Tibial artery (tissue), 4 donors: ENCODE measurements at places on chromosomes 11 and 22.
A peak's percentile ranks its signal among the peaks of the same experiment; 100 is the strongest.

GRCh38 chr11:134331354-134332188, at the start of gene GLB1L2:
TSS of gene GLB1L2 (plus strand) at chr11:134331988. CDS start at chr11:134332062, 74 bp downstream.
- H3K4me3 ChIP-seq, result peak within 1 kb of the TSS; percentile 68
- DNase-seq, result peak; percentile 80
- H3K4me1 ChIP-seq, result peaks cover 13% of the 10 kb centered on the region
- H3K27ac ChIP-seq, result no peak within 1 kb of the TSS
- no peaks in the 10 kb centered on the region for H3K36me3 ChIP-seq

- no peaks in the 10 kb centered on the region for H3K27me3 ChIP-seq
- H3K4me3 ChIP-seq, result no peak overlapping the region
- H3K36me3 ChIP-seq, result no peaks in the 10 kb centered on the region
- no peak overlapping the region for H3K27ac ChIP-seq
- DNase-seq, result no peak
- peaks cover 23% of the 10 kb centered on the region for H3K4me1 ChIP-seq
Measured at GRCh38 chr11:19506816-19507486, 205.7 kb upstream of the NAV2 start.

DNA sequence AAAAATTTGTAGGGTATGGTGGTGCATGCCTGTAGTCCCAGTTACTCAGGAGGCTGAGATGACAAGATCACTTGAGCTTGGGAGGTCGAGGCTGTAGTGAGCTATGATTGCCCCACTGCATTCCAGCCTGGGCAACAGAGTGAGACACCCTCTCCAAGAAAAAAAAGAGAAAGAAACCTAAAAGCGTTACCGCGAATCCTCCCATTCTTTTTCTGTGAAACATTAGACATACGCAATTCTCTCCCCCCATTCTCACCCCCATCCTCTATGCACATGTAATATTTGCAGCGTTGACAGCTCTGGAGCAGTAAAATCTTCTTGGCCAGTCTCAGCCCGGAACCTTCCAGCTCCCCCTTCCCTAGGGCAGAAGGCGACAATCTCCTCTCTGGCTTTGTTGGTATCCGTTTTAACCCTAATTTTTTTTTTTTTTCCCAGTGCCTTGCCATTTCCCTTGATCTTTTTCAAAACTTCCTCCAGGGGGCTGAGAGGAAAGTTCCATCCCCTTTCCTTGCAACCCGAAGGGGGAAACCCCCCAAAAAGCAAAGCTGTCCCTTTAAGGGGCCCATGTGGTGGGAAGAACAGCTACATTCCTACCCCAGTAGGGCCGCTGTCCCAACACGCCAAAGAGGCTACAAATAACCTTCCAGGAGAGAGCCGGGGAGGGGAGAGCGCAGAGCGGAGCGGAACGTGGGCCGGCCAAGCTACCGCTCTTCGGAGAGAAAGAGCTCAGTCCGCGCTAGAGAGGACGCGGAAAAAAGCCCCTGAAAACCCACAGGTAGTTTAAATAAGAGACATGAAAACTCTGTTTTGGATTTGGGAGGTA, 1.9 kb downstream of the LRP4 start:
- peaks cover 34% of the 10 kb centered on the region for H3K4me1 ChIP-seq
- H3K36me3 ChIP-seq, result no peaks in the 10 kb centered on the region
- peak; percentile 48 for DNase-seq
- H3K27me3 ChIP-seq, result peaks cover 4% of the 10 kb centered on the region
- H3K27ac ChIP-seq, result peak overlapping the region; percentile 61

GRCh38 chr11:66388780-66389386, 17.3 kb upstream of the SLC29A2 start:
- no peak overlapping the region for H3K27ac ChIP-seq
- peak; percentile 69 for DNase-seq
- no peak overlapping the region for H3K4me3 ChIP-seq
- peaks cover 34% of the 10 kb centered on the region for H3K27me3 ChIP-seq

GRCh38 chr11:44246726-44247125, 63.2 kb downstream of the ALX4 start:
- no peaks in the 10 kb centered on the region for H3K27me3 ChIP-seq
- no peak overlapping the region for H3K27ac ChIP-seq
- no peak overlapping the region for H3K4me3 ChIP-seq
- no peak for DNase-seq
- H3K36me3 ChIP-seq, result peaks cover 17% of the 10 kb centered on the region
- H3K4me1 ChIP-seq, result no peaks in the 10 kb centered on the region

- H3K36me3 ChIP-seq, result peaks cover 50% of the 10 kb centered on the region
- DNase-seq, result no peak
- H3K4me1 ChIP-seq, result no peaks in the 10 kb centered on the region
- H3K4me3 ChIP-seq, result no peak overlapping the region
Measured at GRCh38 chr11:70155386-70155785, 47.7 kb upstream of the FADD start.

- H3K4me1 ChIP-seq, result peaks cover 63% of the 10 kb centered on the region
- peak overlapping the region; percentile 84 for H3K27ac ChIP-seq
- no peaks in the 10 kb centered on the region for H3K27me3 ChIP-seq
Measured at GRCh38 chr22:30325065-30325720, 1.5 kb downstream of the TBC1D10A start.

- DNase-seq, result no peak
- no peak overlapping the region for H3K4me3 ChIP-seq
- H3K27me3 ChIP-seq, result no peaks in the 10 kb centered on the region
- no peaks in the 10 kb centered on the region for H3K36me3 ChIP-seq
- no peak overlapping the region for H3K27ac ChIP-seq
Measured at GRCh38 chr11:13841393-13841792, 121.1 kb upstream of the SPON1 start.

- no peak overlapping the region for H3K4me3 ChIP-seq
- H3K27ac ChIP-seq, result no peak overlapping the region
- no peaks in the 10 kb centered on the region for H3K4me1 ChIP-seq
- no peak for DNase-seq
Measured at GRCh38 chr11:127632546-127632945, 632.0 kb upstream of the KIRREL3 start.

DNA sequence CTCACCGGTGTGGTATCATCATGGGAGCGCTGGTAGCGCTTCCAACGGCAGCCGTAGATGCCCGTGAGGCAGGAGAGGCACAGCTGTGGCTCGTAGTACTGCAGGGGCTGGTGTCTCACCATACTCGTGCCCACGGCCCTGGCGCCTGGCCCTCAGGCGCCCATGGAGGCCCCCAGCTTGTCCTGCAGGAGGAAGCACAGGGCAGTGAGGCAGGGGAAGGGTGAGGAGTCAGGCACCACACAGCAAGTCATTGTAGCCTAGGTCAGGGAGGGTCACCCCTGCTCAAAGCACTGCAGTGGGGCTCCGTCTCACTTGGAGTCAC, 44.6 kb upstream of the KLHL35 start:
- no peak overlapping the region for H3K27ac ChIP-seq
- H3K27me3 ChIP-seq, result no peaks in the 10 kb centered on the region
- H3K36me3 ChIP-seq, result no peaks in the 10 kb centered on the region
- H3K4me3 ChIP-seq, result no peak overlapping the region
- H3K4me1 ChIP-seq, result no peaks in the 10 kb centered on the region

DNA sequence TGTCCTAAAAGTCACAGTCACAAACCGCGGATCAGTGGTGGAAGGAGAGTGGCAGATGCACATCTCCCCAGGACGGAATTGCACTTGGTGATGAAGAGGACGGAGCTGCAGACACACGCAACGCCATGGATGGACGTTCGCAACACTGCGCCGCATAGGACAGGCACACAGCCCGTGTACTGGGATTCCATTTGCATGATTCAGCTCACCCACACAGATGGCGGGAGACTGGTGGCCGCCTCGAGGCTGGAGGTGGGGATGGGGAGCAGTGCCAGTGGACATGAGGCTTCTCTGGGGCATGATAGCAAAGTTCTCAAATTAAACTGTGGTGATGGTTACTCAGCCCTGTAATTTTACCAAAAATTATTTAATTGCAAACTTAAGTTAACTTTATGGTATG, 37.4 kb downstream of the DUSP8 start:
- H3K27me3 ChIP-seq, result no peaks in the 10 kb centered on the region
- no peak overlapping the region for H3K4me3 ChIP-seq
- H3K36me3 ChIP-seq, result peaks cover 20% of the 10 kb centered on the region

DNA sequence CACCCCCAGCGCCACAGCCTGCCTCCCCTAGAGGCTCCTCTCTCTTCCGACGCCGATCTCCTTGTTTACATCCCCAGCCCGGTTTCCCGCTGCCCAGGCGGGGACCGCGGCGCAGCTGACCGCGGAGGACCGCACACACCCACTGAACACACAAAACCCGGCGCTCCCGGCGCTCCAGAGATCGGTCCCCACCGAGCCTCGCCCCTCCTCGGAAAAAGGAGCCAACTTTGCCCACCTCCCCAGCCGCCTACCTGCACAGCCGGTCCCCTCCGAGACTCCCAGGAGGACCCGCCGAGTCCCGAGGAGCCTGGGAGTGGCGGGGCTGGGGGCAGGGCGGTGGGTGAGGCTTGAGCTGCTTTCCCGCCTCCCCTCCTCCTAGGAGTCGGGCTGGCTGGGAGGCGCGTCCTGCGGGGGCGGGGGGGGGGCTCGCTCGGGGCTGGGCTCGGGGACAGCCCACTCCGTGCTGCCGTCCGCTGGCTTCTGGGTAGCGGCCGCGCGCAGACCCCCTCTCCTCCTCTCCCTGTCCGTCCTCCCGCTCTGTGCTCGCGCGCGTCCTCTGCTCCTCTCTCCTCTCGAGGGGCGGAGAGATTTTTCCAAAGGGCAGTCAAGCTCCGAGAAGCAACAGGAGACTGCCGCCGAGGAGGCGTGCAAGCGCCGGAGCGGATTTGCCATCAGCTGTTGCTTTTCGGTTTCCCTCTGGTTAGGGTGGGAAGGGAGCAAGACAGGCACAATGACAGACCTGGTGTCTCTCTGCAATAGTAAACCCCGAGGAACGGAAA, at the start of gene FXYD6:
TSS of gene FXYD6 (minus strand) at position 318 of the 779 bp plus-strand sequence. CDS start 33,882 bp downstream, outside the sequence.
- no peak for DNase-seq
- H3K4me1 ChIP-seq, result no peaks in the 10 kb centered on the region
- H3K27me3 ChIP-seq, result peaks cover 69% of the 10 kb centered on the region
- no peaks in the 10 kb centered on the region for H3K36me3 ChIP-seq
- peak within 1 kb of the TSS; percentile 49 for H3K4me3 ChIP-seq

DNA sequence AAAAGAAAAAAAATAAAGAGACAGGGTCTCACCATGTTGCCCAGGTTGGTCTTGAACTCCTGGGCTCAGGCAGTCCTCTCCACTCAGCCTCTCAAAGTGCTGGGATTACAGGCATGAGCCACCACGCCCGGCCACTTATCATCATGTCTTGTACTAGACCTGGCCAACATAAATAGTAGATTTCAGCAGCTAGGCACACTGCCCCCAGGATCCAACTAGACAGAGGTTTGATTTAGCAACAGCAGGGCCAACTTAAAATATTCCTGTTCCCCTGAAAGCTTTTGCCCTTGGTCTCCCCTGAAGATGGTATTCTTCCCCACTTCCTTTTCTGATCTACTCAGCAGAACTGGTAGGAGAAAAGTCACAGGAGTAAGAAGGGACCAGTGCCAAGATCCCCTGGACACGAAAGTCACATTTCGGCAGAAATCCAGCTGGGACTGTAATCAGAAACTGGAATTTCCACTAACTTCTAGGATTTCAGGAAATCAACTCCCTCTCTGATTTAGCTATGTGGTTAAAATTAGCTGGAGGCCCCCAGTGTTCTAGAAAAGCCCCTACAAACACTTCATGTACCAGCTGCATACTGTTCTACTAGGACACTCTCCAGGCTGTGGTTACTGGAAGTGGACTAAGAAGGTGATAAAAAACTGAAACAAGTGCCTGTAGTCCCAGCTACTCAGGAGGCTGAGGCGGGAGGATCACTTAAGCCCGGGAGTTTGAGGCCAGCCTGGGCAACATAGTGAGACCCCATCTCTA, 8.9 kb upstream of the PPP2R1B start:
- H3K4me1 ChIP-seq, result peaks cover 4% of the 10 kb centered on the region
- no peaks in the 10 kb centered on the region for H3K36me3 ChIP-seq
- no peaks in the 10 kb centered on the region for H3K27me3 ChIP-seq
- no peak overlapping the region for H3K4me3 ChIP-seq
- peak overlapping the region; percentile 49 for H3K27ac ChIP-seq
- DNase-seq, result peak; percentile 87

GRCh38 chr11:124586238-124586860, 16.6 kb downstream of the OR8A1 start:
- no peaks in the 10 kb centered on the region for H3K36me3 ChIP-seq
- no peaks in the 10 kb centered on the region for H3K27me3 ChIP-seq
- no peak overlapping the region for H3K27ac ChIP-seq

DNA sequence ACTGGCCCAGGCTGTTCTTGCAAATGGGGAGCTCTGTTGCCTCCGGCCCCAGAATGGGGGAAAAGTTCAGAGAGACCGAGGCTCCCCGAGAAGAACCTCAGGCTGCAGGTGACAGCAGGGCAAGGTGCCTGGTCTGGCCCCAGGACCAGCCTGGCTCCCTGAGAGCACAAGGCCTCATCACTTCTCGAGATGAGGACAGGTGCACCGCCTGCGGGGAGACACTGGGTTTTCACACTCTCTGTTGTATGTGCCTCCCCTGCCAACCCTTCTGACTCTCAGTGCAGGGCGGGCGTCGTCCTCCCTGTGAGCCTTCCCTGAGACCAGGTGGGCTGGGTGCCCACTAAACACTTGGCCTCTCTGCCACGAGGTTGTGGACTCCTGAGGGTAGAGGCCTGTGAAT, 102.2 kb downstream of the BCR start:
- no peaks in the 10 kb centered on the region for H3K27me3 ChIP-seq
- no peak overlapping the region for H3K4me3 ChIP-seq
- DNase-seq, result no peak
- H3K27ac ChIP-seq, result peak overlapping the region; percentile 91
- H3K36me3 ChIP-seq, result peaks cover 58% of the 10 kb centered on the region

- H3K36me3 ChIP-seq, result no peaks in the 10 kb centered on the region
- DNase-seq, result no peak
- H3K4me1 ChIP-seq, result no peaks in the 10 kb centered on the region
- H3K4me3 ChIP-seq, result no peak overlapping the region
- no peak overlapping the region for H3K27ac ChIP-seq
Measured at GRCh38 chr11:114350022-114350421, 50.3 kb downstream of the C11orf71 start.

DNA sequence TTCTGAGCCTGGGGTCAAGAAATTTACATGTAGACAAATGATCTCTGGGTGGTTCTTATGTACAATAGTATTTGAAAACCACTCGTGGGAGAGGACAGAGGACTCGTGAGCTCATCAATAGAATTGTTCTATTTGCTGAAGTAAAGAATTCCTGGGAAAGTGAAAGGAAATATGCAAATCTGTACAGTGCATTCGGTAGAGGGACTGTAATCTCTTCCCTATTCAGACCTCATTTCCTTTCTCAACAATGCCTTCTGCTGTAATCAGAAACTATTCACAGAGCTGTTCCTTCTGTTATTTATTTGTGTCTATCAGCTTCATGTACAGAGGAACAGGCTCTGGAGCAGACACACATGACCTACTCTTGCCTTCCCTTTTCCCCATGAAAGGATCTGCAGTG, 709.4 kb upstream of the KIRREL3 start:
- no peak for DNase-seq
- no peak overlapping the region for H3K27ac ChIP-seq
- no peaks in the 10 kb centered on the region for H3K27me3 ChIP-seq
- H3K4me3 ChIP-seq, result no peak overlapping the region
- H3K4me1 ChIP-seq, result no peaks in the 10 kb centered on the region

DNA sequence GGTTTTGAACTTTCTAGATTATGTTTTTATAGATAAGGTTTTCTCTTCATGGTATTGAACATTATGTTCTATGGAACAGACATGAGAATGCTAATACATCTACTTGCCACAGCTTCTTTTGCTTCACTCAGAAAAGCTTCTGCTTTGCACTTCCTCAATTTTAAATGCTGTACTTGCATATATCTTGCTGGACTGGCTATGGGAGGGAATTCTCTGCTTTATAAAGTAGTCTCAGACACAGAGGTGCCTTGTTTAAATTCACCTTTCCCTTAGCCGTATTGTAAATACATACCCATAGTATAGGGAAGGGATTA, 173.9 kb downstream of the DDX10 start:
- H3K36me3 ChIP-seq, result no peaks in the 10 kb centered on the region
- no peak overlapping the region for H3K4me3 ChIP-seq
- DNase-seq, result no peak
- no peak overlapping the region for H3K27ac ChIP-seq
